ENCODE measurements at places on chromosomes 12 and 14.
A peak's percentile ranks its signal among the peaks of the same experiment; 100 is the strongest.

DNA sequence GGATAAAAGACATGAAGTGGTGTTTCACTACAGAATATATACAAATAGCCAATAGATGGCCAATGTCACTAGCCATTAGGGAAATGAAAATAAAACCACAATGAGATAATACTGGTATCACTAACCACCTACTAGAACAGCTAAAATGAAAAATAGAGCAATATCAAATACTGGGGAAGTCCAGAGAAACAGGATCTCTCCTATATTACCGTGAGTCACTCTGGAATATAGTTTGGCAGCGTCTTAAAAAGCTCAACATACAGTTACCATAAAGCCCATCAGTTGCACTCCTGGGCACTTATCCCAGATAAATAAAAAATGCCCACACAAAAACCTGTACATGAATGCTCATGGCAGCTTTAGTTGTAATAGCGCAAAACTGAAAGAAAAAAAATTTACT lies 101.7 kb downstream of the TMTC1 start:
- DNase-seq, result no peak

GRCh38 chr14:64340560-64341196 lies 46.5 kb upstream of the ESR2 start:
- DNase-seq, result no peak

DNA sequence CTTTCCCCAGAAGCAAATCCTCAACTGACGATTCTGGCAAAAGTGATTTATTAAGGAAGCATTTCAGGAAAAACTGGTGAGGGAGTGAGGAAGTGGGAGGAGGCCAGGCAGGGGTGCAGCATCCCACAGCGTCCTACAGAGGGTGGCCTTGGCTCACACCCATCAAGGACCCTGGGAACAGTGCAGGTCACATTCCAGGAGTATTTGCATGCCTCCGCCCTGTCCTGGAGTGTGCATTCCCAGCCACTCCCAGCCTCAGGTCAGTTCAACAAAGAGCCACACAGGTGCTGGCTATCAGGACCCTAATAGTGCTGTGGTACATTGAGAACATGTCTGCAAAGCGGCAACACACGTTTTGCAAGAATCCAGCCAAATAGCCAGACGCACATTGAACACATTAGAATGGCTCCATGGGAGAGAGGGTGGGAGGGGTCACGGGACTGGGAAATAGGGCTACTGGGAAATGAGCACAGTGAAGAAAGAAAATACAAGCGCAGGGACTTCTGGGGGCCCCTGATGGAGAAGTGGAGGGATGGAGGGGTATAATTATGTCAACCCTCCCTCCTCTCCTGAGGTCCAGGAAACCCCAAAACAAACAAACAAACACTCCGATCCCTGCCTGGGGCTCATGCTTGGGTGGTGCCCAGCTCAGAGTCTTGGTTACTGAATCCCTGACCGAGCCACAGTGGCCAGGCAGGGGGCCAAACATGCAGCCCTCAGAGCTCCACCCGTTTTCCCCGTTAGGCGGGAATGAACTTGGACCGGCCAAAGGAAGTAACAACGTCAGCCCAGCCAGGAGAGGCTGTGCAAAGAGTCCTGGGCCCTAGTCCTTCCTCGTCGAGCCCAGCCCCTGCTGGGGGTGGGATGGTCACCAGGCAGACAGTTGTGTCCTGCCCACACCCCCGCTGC lies 36.5 kb downstream of the CMKLR1 start:
- no peak for DNase-seq

DNA sequence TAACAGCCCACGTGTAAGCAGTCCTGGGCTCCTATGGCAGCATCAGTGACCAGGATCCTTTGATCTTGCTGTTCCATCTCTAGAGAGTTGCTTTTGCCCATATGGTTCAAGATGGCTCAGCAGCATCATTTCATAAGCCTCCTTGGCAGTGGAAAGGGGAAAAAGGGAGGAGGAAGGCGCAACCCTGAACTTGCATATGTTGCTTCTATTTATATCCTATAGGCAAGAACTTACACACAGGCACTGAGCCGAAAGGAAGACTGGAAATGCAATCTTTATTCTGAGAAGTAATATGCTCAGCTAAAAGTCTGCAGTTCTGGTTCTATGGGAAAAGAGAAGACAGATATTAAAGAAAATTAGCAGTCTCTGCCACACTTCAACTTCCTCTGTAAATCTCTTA lies 167.7 kb upstream of the PLXNC1 start:
- no peak for DNase-seq

- DNase-seq, result peak; percentile 48
Observed at GRCh38 chr12:106903241-106903945, 52.3 kb upstream of the TMEM263 start.

GRCh38 chr14:33017016-33017415 lies 78.3 kb downstream of the NPAS3 start:
- DNase-seq, result no peak

DNA sequence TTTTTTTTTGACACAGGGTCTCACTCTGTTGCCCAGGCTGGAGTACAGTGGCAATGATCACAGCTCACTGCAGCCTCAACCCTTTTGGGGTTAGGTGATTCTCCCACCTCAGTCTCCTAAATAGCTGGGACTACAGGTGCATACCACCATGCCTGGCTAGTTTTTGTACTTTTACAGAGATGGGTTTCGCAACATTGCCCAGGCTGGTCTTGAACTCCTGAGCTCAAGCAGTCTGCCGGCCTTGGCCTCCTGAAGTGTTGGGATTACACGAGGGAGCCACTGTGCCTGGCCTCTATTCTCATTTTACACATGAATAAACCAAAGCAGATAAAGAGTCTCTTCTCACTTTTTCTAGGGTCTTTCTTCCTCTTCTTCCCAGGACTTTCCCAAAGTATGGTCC lies 3.2 kb downstream of the TOMM20L start:
- no peak for DNase-seq

GRCh38 chr12:111363578-111363977 lies 5.3 kb downstream of the PHETA1 start:
- no peak for DNase-seq

GRCh38 chr14:35223927-35224326 lies 68.3 kb upstream of the PSMA6 start:
- DNase-seq, result no peak

- no peak for DNase-seq
Observed at GRCh38 chr14:102256716-102257115, 48.2 kb downstream of the MOK start.

- DNase-seq, result no peak
Observed at GRCh38 chr14:67263499-67264149, 22.4 kb downstream of the PALS1 start.

- DNase-seq, result no peak
Observed at GRCh38 chr14:75917322-75917945, 64.4 kb downstream of the TGFB3 start.

DNA sequence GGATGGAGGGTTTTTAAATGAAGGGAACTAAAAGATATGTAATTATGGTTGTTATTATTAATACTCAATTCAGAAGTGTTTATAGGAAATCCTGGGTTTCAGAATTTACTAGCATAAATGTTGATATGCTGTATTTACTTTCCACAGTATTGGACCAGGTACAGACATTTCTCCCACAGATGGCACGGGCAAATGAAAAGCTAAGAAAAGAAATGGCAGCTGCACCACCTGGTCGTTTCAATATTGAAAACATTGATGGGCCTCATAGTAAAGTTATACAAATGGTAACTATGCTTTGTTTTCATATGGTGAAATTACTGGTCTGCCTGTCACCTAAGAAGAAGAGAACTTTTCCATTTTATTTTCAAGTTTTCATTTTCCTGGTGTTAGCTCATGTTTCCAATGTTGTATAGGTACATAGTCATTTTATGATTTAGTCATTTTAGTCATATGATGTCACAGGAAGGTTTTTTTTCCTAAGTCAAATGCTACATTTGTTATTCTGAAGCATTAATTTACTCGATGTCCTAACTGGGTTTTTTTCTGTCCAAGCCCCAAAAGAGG lies 5.5 kb downstream of the NOPCHAP1 start:
- DNase-seq, result no peak

DNA sequence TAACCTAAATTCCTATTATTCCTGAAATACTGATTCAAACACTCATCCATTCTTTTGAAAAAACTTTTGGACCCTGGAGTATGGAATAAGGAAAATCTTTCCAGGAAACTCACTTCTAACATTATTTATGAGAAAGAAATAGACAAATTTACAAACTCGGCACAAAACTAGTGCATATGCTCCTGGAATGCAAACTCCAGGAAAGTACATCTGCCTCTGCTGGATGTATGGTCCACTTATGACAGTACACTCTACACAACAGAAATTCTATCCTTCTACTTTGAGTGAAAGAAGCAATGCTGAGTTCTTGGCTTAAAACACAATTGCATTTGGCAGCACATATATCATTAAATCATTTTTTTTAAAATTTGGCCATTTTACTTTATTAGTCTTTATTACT lies 700.5 kb upstream of the STXBP6 start:
- DNase-seq, result no peak

DNA sequence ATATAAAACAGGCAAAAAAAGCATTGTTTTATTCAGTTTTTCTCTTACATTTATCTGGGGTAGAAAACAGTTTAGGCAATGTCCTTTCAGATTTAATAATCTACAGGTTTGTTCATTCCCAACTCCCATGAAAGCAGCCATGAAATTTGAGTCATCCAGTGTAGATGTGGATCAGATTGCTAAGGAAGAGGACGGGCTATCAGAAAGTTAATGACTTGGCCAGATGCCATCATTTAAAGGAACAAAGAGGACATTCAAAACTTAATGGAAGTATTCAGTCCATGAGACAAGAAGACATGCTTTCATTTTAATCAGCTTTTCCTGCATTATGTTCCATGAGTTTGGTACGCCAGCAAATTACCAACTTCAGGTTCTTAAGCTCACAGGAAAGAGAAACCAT lies 31.1 kb upstream of the POC1B start:
- no peak for DNase-seq

DNA sequence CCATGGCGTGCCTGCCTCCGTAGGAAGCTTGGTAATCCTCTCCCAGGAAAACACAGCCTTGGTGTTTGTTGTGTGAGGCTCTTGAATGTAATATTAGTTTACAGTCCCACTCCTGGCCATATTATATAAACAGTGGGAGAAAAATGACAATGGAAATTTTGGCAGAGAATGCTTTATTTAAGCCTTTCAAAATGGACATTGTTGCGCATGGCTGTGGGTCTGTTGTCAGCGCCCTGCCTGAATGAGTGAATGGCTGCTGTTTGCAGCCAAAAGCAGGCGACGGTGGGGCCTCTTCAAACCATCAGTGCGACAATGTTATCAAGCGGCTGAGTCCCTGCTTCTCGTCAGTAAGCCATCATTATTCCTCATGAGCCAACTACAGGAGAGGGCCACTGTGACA lies 201.8 kb upstream of the RMST start:
- DNase-seq, result no peak

DNA sequence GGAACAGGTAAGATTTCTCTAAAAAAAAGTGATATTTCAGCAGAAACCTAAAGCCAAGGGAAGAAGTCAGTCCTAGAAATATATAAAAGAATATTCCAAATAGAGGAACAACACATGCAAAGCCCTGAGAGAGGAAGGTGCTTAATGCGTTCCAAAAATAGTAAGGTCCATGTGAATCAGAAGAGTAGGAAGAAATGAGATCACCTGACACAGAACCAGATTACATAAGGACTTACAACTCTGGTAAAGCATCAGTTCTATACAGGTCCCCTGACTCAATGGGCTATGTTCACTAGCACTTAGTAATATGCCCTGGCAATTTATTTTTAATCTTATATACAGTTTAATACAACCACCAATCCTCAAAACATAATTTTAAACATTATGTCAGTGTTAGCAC lies 30.0 kb downstream of the SENP1 start:
- DNase-seq, result no peak

GRCh38 chr12:8816448-8817050 lies 5.9 kb upstream of the A2ML1 start:
- DNase-seq, result no peak

DNA sequence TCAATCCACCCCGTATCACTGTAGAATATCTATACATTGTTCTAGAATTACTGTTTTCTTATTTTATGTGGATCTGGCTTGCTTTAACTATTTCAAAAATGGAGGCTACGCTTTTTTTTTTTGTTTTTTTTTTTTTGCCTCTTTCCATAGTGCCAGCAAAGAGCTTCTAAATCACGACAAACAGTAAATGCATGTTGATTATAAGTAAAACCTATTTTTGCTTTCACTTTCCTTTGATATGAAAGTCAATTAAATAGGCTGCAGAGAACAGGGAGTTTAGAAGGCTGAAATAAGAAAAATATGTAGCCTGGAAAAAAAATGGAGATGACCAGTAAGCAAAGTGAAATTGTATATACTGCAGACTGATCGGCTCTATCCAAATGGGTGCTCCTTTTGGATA lies 112.3 kb upstream of the AMIGO2 start:
- DNase-seq, result no peak

GRCh38 chr12:110577864-110578693 lies 5.0 kb downstream of the PPTC7 start:
- DNase-seq, result no peak

DNA sequence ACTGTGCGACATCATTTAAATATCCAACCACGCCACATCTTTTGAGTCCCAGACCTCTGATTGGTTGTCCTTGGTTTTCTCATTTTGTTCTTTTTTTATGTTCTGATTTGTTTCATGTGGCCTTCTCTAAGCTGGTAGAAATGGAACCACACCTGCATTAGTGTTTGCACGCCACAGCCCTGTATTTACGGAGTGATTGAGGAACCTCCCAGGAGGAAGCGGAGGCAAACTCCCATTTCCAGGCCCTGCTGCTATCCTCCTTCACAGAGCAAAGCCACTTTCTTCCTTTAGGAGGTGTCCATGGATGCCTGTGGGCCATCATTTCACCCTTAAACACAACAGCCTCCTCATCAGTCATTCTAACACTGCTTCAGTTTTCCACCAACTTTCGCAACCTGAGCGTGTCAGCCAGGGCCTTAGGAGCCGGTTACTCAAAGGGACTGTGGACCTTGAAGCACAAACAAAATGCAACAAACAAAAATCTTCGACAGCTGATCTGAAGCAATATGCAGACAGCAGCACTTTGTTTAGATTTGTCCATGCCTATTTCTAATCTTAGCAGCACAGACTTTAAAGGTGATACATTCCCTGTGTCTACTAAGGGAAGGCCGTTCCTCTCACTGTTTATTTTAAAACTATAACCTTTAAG lies 1258.1 kb upstream of the TMEM132C start:
- no peak for DNase-seq

GRCh38 chr12:49932533-49933130 lies 17.9 kb upstream of the AQP2 start:
- DNase-seq, result no peak

- peak; percentile 27 for DNase-seq
Observed at GRCh38 chr12:104720339-104721038, 237.6 kb downstream of the SLC41A2 start.

- DNase-seq, result peak; percentile 72
Observed at GRCh38 chr12:123601602-123602489, at the start of gene DDX55. DDX55 (plus strand) TSS chr12:123602099; CDS start chr12:123602149, 50 bp downstream.

- no peak for DNase-seq
Observed at GRCh38 chr14:61145034-61145902, 135.9 kb downstream of the TMEM30B start.

Measured in stimulated activated CD8-positive, alpha-beta memory T cell treated with anti-CD3 and anti-CD28 coated beads, Interleukin-7, amount 100 ng/mL, for 1 hour (primary cell).